ENCODE measurements at places on chromosomes 5 and 9.
A peak's percentile ranks its signal among the peaks of the same experiment; 100 is the strongest.

DNA sequence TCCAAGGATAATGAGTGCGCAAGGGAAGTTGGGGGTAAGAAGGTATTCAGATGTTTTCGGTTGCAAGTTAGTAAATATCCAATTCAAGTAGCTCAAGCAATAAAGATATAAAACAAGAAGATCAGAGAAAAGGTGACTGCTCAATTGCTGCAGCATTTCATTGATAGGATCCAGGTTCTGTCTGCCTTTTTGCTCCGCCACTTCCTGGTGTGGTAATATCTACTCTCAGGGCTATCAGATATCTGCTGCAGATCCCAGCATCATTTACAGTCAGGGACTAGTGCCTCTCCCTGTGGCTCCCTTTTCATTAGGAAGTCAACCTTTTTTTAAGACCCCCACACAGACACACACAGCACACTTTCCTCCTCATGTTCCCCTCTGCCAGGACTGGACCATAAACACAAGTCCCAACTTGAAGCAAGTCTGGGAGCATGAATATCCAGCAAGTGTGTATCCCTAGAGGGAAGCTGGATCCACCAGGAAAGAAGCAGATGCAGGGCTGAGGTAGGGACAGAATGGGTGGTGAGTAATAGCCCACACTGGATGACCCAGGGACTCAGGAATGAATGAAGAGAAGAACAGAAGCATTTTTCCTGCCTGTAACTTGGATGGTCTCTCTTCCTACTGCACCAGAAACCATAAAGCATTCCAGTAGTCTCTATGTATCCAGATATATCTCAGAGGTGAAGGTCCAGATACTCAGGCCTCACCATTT lies 53.7 kb downstream of the ZNF622 start:
- no peak for DNase-seq

DNA sequence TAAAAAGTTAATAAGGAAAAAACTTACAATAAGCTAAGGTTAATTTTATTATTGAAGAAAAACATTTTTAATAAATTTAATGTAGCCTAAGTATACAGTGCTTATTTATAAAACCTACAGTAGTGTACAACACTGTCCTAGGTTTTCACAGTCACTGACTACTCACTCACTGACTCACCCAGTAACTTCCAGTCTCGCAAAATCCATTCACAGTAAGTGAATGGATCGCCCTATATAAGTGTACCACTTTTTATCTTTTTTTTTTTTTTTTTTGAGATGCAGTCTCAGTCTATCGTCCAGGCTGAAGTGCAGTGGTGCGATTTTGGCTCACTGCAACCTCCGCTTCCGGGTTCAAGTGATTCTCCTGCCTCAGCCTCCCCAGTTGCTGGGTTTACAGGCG lies 47.7 kb downstream of the FNIP1 start:
- no peak for DNase-seq

GRCh38 chr5:76372323-76373054 lies 30.6 kb upstream of the IQGAP2 start:
- peak; percentile 61 for DNase-seq

GRCh38 chr5:177084175-177084574 lies 2.5 kb upstream of the FGFR4 start:
- no peak for DNase-seq

GRCh38 chr5:96645091-96645490 lies 17.1 kb upstream of the CAST start:
- DNase-seq = peak; percentile 62

- peak; percentile 71 for DNase-seq
These were observed 113.8 kb downstream of the ALDH1A1 start for GRCh38 chr9:72839085-72839484.

- no peak for DNase-seq
These were observed 430 bp upstream of the MSH3 start for GRCh38 chr5:80654054-80654390.

- DNase-seq = no peak
These were observed 26.5 kb downstream of the TRMO start for GRCh38 chr9:97895695-97896332.

- no peak for DNase-seq
These were observed 9.6 kb downstream of the OR13C5 start for GRCh38 chr9:104589626-104590025.

GRCh38 chr5:144230806-144231205 lies 60.1 kb downstream of the KCTD16 start:
- no peak for DNase-seq

GRCh38 chr9:68515326-68516017 lies 25.2 kb downstream of the TMEM252 start:
- peak; percentile 30 for DNase-seq

GRCh38 chr9:95383185-95383676 lies 65.7 kb upstream of the FANCC start:
- peak; percentile 58 for DNase-seq

GRCh38 chr9:125444956-125445506 lies 183.4 kb downstream of the GAPVD1 start:
- DNase-seq = no peak

DNA sequence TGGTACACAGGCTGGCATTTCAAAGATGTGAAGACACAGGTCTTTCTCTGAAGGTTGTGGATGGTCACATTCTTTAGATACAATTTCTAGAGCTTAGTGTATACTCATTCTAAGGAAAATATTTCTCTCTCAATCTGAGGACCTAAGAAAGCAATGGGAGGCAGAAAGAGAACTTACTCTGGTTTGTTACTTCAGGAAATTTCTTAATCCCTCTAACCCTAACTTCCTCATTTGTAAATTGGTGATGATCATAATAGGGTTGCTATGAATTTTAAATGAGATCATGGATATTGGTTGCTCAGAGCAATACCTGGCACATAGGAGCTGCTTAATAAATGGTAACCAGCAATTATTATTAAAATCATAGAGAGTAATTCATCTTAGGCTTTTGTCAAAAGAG lies 22.1 kb downstream of the FAM170A start:
- no peak for DNase-seq

- no peak for DNase-seq
These were observed 6.7 kb downstream of the NME5 start for GRCh38 chr5:138132543-138132942.

DNA sequence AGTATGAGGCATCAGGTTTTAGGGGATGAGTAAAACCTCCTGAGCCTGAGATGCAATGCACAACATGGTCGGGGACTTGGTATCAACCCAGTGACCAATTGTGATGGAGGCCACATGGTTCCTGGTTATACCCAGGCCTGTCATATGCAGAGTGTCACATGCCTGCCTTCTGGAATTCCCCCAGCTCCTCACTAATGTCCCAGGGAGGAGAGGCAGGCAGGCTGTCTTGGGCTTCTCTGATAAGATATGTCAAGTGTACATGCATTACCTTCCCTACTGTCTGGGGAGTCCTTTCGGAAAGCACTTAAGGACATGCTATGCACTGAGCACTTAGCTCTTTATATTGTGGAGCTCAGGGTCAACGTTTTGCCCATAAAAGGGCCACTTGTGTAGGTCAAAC lies 14.2 kb upstream of the PALM2AKAP2 start:
- DNase-seq = no peak

Measured in retinal pigment epithelial cell (primary cell).